ENCODE measurements at places on chromosomes 4 and X.

- H3K27me3 ChIP-seq = no peaks in the 10 kb centered on the region
- H3K4me1 ChIP-seq = no peaks in the 10 kb centered on the region
- H3K27ac ChIP-seq = no peak overlapping the region
- DNase-seq = no peak
These were observed 68.0 kb downstream of the ATP8A1 start for GRCh38 chr4:42588909-42589308.

DNA sequence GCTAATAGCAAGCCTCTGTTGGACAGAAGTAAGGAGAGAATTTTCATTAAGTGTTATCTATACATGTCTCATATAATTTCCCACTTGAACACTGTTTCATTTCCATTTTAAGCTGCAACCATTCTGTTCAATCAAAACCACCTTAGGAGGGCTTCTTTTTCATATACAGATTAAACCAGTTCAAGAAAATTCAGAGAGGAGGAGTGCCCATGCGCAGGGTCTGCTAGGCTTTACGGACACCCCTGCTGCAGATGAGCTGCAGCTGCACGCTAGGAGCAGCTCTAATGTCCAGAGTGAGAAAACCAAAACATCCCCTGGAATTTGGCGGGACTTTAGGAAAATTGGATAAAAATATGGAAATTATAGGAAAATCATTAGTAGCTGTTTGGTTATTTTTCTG lies 541.0 kb downstream of the SPRY1 start:
- H3K4me3 ChIP-seq = no peak overlapping the region
- no peak for DNase-seq
- H3K36me3 ChIP-seq = no peaks in the 10 kb centered on the region

DNA sequence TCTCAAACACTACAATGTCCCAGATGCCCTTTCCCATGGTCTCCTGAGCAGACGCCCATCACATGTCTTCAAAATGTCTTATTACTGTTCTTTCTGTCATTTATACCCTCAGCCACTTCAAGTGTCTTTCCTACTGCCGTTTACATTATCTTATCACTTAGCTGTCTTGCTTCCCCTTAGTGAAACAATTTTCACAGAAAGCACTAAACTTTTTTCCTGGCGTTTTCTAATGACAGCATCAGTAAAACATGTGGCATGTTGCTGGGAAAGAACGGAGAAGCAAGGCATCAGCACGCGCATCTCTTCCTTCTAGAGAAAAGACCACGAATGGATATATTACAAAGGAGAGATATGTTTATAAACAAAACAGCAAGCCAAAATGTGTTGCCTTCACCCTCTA lies 189.7 kb upstream of the SLIT2 start:
- H3K27ac ChIP-seq = no peak overlapping the region
- no peaks in the 10 kb centered on the region for H3K4me1 ChIP-seq
- no peaks in the 10 kb centered on the region for H3K27me3 ChIP-seq
- no peaks in the 10 kb centered on the region for H3K36me3 ChIP-seq
- H3K4me3 ChIP-seq = no peak overlapping the region

DNA sequence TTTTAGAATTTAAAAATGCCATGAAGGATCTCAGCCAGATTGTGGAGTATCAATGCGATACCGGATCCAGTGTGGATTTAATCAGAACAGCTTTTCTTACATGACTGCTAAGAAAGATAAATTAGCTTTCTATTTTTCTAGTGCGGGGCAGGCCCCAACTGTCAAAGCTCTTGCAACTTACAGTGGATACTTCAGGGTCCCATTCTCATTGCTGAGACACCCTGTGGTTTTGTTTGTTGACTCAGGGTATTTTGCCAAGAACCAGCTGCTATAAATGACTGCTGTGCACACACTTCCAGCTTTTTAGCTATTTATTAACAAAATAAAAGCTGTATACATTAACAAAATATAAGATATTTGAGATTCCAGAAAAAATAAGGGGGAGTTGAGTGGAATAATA lies 166.4 kb downstream of the DCLK2 start:
- H3K36me3 ChIP-seq = no peaks in the 10 kb centered on the region
- no peak for DNase-seq
- no peaks in the 10 kb centered on the region for H3K27me3 ChIP-seq
- H3K27ac ChIP-seq = no peak overlapping the region
- H3K4me3 ChIP-seq = no peak overlapping the region
- peaks cover 3% of the 10 kb centered on the region for H3K4me1 ChIP-seq

DNA sequence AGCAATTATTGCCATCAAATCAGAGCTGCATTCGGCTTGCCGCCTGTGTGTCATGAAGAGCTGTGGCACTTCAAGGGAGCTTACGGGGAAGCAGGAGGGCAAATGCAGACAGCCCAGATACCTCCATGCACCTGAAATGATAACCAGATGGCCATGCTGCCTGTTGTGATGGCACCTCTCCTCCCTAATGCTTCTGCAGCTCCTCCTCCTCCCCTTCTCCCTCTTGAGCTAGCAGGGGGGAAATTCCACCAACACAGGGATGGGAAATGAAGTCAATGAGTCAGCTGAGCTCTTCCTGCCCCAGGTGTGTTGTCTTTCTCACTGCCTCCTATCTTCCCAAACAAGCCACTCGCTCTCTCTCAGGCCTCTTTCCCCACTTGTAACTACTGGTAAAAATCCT lies 565.0 kb downstream of the BCOR start:
- no peak for DNase-seq
- no peak overlapping the region for H3K27ac ChIP-seq
- H3K4me1 ChIP-seq = no peaks in the 10 kb centered on the region
- no peaks in the 10 kb centered on the region for H3K27me3 ChIP-seq
- no peaks in the 10 kb centered on the region for H3K36me3 ChIP-seq

DNA sequence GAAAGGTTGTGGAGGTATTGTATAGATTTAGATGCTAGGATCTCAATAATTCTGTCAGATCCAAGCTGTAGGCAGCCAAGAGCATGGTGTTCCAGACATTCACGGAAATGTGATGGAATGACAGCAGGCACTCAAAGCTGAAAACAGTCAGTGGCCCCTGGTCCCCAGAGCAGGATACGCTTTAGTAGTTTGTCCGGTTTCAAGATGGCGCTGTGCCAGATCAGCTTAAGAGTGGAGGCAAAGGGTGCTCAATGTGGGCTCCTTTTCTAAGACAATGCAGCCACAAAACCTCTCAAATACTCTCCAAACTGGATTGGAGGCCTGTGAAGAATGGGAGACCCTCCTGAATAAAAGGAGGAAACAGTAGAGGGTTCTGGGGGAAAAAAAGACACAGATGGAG lies 291.2 kb upstream of the HS3ST1 start:
- no peak overlapping the region for H3K4me3 ChIP-seq
- DNase-seq = peak; percentile 59
- H3K36me3 ChIP-seq = no peaks in the 10 kb centered on the region
- no peak overlapping the region for H3K27ac ChIP-seq
